ENCODE measurements at places on chromosomes 6 and 20.

GRCh38 chr6:56862415-56863175 is 92.3 kb upstream of the BEND6 start:
- peak; percentile 52 for DNase-seq

- no peak for DNase-seq
Observed at GRCh38 chr6:161261325-161261724, 12.5 kb downstream of the AGPAT4 start.

DNA sequence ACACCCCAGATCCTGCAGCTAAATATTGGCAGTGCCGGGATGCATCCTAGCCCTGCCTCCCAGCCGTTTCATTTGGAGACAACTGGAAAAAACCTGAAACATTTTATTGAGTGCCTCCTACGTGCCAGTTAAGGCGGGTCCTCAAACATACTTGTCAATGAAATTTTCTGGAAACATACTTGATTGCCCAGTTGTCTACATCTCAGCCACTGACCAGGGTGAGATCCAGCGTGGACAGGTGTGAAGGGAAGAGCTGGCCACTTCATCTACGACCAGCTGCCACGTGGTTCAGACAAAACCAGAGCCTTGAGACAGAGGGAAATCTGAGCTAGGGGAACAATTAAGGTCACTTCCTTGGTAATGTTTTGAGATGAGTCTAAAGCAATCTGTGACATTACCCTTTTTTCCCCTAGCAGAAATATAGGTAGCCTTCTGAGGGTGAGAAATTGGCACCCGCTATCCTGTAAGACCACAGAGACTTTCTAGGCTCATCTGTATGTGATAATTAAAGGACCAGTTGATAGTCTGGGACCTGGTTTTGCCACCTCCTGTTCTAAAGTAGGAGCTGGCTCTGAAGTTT is 116.3 kb upstream of the MTHFD1L start:
- no peak for DNase-seq

GRCh38 chr6:27593861-27594260 is 121.0 kb upstream of the ZNF184 start:
- DNase-seq: no peak

GRCh38 chr20:33871362-33871761 is 60.2 kb downstream of the CHMP4B start:
- no peak for DNase-seq

- no peak for DNase-seq
Observed at GRCh38 chr20:24755411-24755922, 193.6 kb upstream of the CST7 start.

GRCh38 chr20:17822039-17822438 is 122.3 kb downstream of the BANF2 start:
- DNase-seq: peak; percentile 73

DNA sequence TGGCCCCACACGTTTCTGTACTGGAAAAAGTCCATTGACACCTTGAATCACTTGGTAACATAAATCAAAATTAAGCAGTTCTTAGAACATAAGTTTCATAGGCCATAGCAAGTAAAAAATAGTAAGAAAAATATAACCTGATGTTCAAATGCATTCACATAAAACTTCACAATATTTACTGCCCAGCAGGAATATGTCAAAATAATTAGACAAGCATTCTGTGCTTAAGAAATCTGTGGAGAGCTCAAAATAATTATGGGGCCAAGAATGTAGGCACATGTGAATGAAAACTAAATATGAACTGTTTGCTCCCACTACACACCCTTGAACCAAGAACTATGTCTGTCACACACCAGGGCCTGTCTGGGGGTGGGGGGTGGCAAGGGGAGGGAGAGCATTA is 70.8 kb downstream of the IPCEF1 start:
- DNase-seq: no peak

GRCh38 chr6:106097411-106098231 is 11.5 kb downstream of the PRDM1 start:
- peak; percentile 80 for DNase-seq

GRCh38 chr6:35804996-35805736 is at the start of gene LHFPL5:
LHFPL5 (plus strand) TSS chr6:35805352; CDS start chr6:35805671, 319 bp downstream.
- DNase-seq: no peak

- no peak for DNase-seq
Observed at GRCh38 chr6:53768636-53769035, 26.2 kb upstream of the LRRC1 start.

- no peak for DNase-seq
Observed at GRCh38 chr20:1861347-1861976, 33.7 kb upstream of the SIRPA start.

- no peak for DNase-seq
Observed at GRCh38 chr20:49890471-49891361, 24.6 kb downstream of the SPATA2 start.

- DNase-seq: peak; percentile 18
Observed at GRCh38 chr6:156720691-156721685, 56.2 kb upstream of the ARID1B start.

DNA sequence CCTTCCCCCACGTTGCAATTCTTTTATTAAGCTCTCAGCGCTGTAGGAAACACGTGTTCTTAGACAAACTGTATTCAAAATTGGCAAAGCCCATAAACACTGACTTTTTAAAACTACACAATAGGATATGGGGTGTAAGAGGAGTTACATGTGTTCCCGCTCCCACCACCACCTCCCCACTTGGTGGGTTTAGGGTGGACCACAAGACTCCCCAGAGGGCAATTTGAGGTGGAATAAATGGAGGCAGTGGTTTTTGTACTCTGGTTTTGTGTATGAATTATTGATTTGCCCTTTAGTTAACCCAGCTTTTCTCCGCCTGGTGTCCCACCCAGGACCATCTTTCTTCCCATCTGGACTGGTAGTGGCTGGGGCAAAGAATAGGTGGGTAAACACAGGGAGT is 3.7 kb downstream of the UQCC2 start:
- DNase-seq: no peak

GRCh38 chr6:53441035-53441493 is 92.3 kb upstream of the ELOVL5 start:
- no peak for DNase-seq

DNA sequence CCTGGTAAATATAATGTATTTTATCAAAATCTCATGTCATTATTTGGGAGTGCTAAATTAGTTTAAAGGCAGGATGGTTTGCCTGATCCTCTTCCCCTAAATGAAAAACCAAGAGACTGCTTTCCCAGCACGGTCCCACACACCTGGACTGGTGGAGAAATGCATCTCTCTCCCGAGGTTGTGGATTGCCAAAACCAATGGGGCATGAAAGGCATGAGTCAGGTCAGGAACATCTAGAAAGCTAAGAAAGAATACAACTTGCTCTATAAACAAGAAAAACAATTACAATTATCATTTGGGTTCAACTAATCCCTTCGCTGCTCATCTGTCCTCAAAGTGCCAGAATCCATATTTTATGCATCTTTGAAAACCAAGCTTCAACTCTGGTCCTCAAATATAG is 308.3 kb upstream of the IRAK1BP1 start:
- no peak for DNase-seq

GRCh38 chr6:20291764-20292580 is 79.7 kb upstream of the MBOAT1 start:
- DNase-seq: peak; percentile 72

DNA sequence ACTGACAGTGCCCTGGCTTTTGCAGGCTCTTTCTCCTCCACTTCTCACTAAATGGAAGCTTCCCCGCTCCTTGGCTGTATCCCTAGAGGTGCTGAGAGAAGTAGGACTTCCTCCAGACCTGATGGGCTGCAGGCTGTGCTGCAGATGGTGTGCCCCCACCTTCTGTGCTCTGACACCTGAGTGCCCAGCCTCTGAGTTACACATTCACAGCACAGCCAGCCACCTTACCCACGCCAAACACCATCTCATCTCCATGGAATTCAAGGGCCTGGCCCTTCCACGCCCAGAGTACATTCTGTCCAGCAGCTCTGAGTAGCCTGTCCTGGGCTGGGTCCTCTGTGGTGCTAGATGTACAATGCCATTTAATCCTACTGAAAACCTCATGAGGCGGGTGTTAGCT is 5.3 kb downstream of the SFTA2 start:
- no peak for DNase-seq

- DNase-seq: no peak
Observed at GRCh38 chr6:5095236-5095635, 10.1 kb downstream of the PPP1R3G start.

DNA sequence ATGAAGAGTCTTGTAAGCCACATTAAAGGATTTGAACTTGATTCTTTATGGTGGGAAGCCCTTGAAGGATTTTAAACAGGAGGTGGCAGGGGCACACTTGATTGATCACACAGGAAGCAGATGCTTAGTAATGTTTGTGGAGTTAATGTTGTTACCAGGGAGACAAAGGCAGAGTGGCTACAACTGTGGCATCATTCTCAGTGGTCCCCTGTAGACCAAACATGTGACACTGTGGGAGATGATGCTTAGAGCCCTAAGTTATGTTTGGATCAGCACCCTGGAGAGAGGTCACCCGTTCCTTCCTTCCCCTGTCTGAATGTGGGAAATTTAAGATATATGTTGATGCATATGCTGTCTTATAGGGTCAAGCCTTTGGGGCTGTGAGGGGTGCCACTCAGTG is 53.2 kb downstream of the EIF2S2 start:
- no peak for DNase-seq

DNA sequence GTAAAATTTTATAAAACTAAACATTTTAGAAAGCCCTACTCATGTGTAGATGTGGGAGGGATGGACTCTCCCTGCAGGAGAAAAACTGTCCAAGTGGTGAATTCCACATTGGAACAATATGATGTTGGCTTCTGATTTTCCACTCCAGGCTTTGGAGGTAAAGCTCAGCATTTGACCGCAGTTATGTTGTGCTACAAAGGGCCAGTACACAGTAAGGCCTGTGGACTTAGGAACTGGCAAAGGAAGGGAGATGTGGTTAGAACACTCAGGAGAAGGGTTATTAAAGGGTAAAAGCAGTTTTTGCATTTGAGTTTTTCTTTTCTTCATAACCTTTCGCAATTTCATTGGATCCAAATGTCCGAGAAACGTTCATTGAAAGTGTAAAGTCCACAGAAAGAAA is 150.3 kb upstream of the SASH1 start:
- peak; percentile 89 for DNase-seq

- no peak for DNase-seq
Observed at GRCh38 chr20:9928955-9929354, 90.1 kb upstream of the PAK5 start.

GRCh38 chr6:109826551-109826950 is 135.5 kb downstream of the FIG4 start:
- no peak for DNase-seq

DNA sequence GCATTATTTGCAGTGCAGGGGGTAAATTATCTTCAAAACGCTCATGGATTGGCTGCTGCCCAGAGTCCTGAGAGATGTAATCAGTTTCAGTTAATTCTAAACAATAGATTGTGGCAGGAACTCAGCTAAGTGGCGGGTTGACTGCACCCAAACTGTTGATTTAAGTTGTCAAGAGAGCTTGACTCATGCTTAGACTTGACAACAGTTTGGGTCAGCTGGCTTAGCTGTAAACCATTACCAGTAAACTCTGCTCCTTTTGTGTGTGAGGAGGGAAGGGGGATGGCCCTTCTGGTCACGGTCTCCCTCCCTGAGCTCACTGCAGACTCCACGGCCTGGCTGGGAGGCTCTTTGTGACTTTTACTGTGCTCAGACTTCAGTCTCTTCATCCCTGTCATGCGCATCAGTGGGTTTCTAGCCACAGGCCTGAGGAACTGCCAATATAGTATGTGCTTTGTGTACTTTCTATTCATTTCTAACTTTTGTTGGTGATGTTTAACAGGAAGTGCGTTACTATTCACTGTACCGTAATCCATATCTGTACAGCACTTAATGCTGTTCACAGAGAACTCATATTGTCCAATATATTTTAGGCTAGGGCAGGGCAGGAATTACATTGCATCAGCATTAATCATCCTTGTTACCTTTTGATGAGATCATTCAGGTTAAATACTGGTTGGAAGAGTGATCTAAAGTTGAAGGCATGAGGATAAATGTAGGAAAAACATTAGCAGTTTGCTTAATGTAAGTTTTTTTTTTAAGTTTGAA is 488.3 kb downstream of the CDKAL1 start:
- no peak for DNase-seq
